ENCODE measurements at places on chromosomes 16 and 17. TPM values are rescaled to one million over a fixed set of nuclear protein-coding genes. Genes with fewer than 3 reads are reported as not detected.

Gene OTOP3
- total RNA-seq: not detected

Gene NKD1
- total RNA-seq: not detected

Gene HOXB6
- 0.28 TPM for total RNA-seq

Gene FCSK
- total RNA-seq: 7.0 TPM

Gene HBA1
- not detected for total RNA-seq

Gene ARHGDIG
- total RNA-seq: not detected

Gene PYCARD
- 26.2 TPM for total RNA-seq

Gene AGRP
- not detected for total RNA-seq

Gene TNFSF13
- 0.38 TPM for total RNA-seq

Gene FGF11
- total RNA-seq: 2.5 TPM

Gene CALB2
- total RNA-seq: 1.7 TPM

Gene XYLT1
- total RNA-seq: 9.4 TPM

Gene YWHAE
- total RNA-seq: 1,144 TPM

Gene ZNF213
- total RNA-seq: 5.1 TPM

Gene KRT32
- total RNA-seq: not detected

Gene HOXB2
- 6.5 TPM for total RNA-seq

Gene MYH11
- total RNA-seq: under 0.01 TPM

Gene IKZF3
- not detected for total RNA-seq

Gene SLC22A31
- 0.85 TPM for total RNA-seq

Gene RAB34
- total RNA-seq: 167 TPM

Measured in regular cardiac myocyte (primary cell).